ENCODE measurements at places on chromosomes 16 and 17.

DNA sequence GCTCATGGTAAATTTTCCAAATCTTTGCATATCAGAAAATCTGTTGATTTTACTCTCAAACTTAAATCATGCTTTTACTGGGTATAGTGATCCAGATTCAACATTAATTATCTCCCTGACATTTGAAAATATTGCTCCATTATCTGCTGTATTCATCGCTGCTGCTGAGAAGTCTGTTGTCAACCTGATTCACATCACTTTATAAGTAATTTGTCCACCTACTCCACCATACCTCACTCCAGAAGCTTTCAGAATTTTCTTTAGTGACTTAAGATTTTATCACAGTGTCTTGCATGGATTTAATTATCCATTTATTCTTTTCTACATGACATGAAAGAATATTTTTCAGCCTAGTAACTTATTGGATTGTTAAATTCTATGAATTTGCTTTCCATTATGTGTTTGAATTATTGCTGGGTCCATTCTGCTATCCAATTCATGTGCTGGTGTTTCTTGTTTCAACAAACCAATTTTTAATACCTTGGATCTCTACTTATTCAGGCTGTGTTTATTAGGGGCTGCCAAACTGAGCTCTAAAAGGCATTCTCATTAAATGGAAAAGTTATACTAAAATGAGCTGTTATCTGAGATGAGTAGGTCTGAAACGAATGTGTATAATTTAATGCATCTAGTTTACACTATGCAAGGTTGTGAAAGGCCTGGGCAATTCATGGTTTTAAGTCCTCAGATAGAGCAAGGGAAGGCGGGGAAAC, 519.3 kb upstream of the CDH11 start:
- no peak for DNase-seq

- DNase-seq, result no peak
Measured at GRCh38 chr17:8056232-8056975, 17.5 kb downstream of the ALOX15B start.

DNA sequence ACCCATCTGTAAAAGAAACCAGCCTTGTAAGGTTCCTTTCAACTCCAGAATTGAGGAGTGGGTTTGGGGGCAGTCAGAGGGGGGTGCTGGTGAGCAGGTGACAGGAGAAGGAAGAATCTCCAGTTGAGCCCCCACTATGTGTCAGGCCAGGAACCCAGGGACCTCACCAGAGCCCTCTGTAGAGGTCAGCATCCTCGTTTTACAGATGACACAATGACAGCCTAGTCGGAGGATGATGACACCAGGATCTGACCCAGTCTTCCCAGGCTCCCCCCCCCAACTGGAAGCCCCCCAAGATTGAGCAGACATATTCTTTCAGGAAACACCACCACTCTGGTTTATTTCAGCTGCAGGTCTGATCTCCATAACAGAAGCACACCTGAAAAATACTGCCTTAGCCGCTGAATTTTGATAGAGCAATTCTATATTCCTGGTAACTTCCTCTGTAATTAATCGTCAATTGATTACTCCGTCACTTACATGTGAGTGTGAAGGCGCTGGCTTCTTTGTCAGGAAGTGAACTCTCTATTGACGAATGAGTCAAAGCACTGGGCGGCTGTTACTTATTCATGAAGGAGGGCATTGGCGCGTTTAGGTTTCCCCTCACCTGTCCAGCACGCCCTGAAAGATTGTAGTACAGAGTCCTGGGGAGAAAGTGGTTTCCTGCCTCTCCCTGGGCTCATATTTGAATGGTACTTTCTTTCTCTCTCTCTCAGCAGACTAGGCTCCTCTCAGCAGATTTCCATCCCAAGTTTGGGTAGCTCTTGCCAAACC, 21.2 kb downstream of the SOCS3 start:
- DNase-seq, result no peak

DNA sequence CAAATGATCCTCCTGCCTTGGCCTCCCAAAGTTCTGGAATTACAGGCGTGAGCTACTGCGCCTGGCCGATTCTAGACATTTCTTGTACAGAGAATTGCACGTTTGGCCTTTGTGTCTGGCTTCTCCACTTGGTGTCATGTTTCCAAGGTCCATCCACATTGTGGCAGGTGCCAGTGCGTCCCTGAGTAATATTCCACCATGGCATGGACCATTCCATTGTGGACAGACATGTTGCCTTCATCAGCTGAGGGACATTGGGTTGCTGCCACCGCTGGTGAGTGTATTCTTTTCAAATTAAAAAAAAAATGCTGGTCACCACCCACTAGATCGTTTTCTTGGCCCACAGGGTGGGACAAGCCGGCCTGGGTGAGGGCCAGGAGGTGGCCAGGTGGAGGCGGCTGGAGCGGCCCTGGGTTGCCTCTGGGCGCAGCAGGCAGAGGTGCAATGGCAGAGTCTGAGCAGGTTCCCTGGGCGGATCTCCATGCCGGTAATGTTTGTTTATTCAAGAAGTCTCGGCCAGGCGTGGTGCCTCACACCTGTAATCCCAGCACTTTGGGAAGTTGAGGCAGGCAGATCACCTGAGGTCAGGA, 274.1 kb downstream of the SEC14L1 start:
- DNase-seq, result no peak

GRCh38 chr17:42669977-42670788, 6.6 kb downstream of the PLEKHH3 start:
- no peak for DNase-seq

DNA sequence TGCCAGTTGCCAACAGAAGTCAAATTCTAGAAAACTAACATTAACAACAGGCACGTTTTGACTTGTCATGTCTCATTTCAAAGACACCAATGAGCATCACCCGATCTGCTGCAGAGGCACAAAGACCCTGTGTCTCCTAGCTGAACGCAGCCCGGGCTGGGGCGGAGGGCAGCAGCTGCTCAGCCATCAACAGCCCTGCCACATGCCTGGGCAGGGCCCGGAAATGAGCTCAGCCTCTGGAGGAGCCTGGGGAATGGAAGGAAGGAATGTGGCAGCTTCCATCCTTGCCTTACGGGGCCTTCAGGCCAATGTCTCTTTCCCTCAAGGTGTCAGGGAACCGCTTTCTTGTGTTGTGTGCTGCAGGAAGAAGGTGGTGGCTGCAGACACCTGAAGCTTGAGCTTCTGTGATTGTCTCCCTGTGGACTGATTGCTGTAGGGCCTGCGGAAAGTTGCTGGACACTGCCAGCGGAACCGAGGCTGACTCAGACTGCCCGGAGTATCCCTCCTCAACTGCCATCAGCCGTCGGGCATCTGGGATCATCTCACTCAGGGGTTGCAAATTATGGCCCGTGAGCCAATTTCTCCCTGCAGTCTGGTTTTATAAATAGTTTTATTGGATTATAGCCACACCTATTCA, 7.3 kb downstream of the CDH13 start:
- no peak for DNase-seq

DNA sequence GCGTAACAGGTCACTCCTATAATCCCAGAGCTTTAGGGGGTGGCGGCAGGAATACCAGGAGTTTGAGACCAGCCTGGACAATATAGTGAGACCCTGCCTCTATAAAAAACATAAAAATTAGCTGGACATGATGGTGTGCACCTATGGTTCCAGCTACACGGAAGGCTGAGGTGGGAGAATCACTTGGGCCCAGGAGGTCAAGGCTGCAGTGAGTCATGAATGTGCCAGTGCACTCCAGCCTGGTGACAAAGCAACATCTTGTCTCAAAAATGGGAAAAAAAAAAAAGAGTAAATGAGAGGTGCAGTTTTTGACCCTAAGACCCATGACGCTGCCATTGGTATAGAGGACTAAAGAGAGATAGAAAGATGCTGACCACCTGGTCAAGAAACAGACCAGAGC, 16.1 kb downstream of the PARN start:
- no peak for DNase-seq

GRCh38 chr16:83797013-83797412, 10.8 kb upstream of the HSBP1 start:
- no peak for DNase-seq

DNA sequence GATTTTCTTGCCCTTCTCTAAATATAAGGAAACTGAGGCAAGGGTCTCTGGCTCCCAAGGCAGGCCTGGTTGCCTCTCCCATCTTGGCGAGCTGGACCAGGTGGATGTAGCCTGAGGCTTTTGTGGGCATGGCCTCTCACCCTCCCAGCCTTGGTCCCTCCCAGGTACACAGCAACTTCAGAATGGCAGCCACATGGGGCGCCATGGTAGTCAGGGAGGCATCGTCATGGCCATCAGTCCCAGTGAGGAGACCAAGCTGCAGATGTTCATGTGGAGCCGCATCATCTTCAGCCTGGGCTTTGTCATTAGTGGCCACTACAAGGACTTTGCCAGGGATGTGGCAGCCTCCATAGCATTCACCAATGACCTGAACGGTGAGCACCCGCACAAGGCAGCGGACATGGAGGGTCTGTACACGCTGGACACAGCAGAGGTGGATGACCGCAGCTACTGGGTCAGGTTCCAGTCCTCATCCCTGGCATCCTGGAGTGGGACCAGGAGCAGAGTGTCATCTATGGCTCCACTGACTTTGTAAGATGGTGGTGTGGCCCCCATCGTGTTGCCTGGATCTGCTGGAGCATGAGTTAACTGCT, 165.8 kb upstream of the ZNF267 start:
- DNase-seq, result no peak

- no peak for DNase-seq
Measured at GRCh38 chr16:87952751-87953150, 1.5 kb downstream of the BANP start.

DNA sequence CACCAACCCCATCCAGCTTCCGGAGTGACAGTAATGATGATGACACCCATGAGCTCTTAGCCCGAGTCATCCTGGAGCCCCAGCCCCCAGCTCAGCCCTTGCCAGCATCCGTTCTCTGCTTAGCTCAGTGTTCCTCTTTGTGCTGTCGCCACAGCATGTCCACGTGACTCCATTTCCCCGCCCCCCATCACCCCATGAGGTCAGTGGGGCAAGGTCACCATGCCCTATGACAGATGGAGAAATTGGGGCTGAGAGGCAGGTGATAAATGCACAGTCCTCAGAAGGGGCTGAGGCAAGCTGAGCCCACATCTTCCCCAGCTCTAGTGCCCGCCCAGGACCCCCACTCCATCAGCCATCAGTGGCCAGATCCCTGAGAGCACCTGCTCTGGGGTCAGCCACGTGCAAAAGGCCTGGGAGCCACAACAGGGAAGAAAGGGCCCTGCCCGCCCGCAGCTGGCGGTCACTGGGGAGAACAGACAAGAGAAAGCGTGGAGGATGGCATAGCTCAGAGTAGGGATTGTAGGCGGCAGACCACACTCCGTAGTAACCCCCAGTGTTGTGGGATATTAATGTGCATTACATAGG, 17.1 kb downstream of the ITGB4 start:
- no peak for DNase-seq

GRCh38 chr17:68289936-68290267, 1.0 kb downstream of the SLC16A6 start:
- no peak for DNase-seq
